ENCODE measurements at places on chromosomes 6 and 20.

- DNase-seq: no peak
Observed at GRCh38 chr6:143372199-143372882, 78.2 kb downstream of the ADAT2 start.

DNA sequence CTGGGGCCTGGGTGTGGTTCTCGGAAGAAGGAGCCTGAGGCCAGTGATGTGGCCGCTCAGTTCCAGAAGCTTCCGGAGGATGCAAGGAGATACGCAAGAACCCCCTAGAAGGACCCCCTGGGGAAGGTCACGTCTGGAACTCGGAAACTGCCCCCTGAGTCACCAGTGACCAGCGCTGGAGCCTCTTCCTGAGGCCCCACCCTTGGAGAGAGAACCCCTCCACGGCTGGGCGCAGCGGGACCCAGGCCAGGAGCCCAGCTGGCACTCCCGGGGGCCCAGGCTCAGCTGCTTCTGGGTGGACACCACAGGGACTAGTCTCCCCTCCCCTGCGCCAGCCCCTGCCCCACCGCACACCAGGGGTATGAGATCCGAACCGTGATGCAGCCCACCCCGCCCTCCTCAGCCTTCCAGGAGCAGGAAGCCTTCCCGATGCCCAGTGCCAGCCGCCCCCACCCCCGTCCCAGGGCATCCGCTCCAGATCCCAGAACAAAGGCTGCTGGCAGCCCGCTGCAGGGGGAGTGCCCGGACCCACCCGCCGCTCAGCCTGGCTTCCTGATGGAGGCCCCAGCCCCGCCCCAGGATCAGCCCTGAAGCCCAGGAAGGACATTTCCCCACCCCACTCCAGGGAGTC, 7.5 kb downstream of the LAMA5 start:
- DNase-seq: peak; percentile 81

DNA sequence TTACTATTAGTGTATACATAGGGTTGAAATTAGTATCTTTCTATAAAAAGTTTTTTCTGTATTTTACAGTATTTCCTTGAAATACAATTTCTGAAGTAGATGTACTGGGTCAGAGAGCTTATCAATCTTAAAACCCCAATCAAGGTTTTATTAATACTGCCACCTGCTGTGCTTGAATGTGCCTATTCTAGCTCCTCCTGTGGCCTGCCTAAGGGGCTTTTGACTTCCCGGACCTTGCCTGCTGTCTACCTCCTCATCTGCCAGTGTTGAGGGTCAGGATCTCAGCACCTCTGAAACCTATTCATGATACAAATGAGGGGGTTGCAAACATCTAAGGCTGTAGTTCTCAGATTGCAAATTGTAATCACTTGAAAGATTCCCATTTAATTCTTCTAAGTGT, 9.2 kb downstream of the PACRG start:
- no peak for DNase-seq

DNA sequence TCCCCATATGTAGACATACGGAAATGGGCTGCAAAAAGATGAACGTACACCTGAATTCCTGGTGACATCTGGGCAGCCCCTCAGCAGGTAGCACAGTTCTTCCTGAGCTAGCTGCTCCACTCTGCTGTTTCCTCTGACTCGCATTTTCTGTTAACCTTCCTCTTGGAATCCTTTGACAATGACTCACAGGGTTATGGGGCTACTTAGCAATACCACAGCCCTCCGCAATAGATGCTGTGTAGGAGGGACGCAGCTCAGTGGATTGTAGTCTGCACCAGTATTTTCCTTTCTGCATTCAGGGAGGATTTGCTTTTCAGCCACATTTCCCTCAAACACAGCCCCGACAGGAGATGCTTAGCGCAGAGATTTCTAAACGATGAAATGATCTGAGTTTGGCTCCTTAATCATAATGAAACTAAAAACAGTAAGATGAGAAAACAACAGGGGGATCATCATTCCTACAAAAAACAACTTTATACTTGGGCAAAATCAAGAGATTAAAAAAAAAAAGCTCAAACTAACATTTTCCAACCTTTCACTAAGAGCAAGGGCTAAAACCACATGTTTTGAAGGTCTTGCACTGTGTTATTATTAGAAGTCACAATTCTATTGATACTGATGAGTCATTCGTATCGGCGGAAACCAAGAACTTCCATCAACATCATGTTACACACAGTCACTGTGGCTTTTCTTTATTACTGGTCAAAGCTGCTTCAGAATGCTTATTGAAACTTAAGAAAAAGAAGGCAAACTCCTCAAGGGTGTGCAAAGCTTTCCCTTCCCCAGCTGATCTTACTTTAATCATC, 12.2 kb downstream of the BACH2 start:
- peak; percentile 24 for DNase-seq

GRCh38 chr6:56144538-56145324, 102.6 kb downstream of the COL21A1 start:
- no peak for DNase-seq

- DNase-seq: no peak
Observed at GRCh38 chr6:21733311-21733710, 139.8 kb downstream of the SOX4 start.

DNA sequence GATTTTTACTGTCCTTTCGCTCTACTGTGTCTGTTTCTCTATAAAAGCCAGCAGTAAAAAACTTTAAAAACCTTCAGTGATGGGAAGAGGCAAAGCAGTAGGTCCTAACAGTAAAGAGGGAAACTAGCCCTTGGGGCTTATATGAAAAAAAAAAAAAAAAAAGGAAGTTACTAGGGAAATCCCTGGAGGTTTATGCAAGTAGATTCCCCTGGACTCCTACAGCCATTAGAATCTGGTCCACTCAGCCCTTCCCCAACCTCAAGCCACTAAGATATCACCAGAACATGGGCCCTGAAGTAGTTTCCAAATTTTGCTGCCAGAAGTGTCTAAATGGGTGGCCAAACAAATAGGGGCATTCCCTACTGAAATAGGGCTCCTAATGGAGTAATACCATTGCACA, 70.5 kb upstream of the HINT3 start:
- DNase-seq: no peak

DNA sequence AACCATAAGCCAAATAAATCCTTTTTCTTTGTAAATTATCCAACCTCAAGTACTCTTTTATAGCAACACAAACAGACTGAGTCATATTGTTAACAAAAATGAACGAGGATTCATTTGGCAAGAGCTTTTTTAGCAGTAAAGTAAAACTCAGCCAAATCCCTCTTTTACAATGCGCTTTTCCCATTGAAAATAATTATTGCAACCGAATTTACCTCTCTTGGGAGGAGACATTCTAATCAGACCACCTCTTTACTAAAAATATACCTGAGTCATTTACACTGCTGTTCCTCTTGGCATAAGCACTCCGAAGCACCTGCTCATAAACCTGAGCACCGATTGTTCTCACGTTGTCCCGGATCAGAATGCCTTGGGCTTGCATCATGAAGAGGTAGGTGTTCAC, 57.4 kb downstream of the B4GALT5 start:
- DNase-seq: no peak

- no peak for DNase-seq
Observed at GRCh38 chr20:6157345-6157744, 34.5 kb upstream of the FERMT1 start.

DNA sequence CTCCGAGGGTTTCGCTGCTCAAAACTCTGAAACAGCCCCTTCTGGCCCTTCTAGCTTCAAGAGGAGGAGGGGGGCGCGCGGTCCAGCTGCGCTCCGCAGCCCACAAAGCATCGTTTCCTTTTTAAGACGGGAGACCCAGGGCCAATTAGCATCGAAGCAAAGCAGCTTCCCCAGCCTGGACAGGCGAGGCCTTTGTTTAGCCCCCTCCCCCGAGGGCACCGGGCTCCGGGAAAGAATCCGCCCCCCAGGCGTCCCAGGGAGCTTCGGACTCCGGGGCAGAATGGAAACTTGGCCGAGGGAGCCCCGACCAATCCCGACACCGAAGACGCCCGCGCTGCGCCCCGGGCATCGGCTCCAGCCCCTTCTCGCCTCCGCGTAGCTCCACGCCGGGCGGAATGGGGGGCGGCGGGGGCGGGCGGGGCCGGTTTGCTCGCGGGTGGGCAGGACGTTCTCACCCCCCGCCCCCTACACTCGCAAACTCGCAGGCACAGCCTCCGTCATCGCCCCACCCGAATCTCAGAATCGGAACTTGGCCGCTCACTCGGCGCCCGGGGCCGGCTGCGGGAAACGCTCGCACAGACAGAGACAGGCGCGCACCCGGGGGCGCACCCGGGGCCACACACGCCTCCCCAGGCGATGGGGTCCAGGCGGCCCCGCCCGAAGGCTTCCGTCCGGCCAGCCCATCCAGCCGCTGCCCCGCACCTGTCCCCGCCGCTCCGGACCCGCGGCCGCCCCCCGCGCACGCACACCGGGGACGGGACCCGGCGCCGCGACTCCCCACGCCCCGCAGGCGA, 628 bp downstream of the NKAIN4 start:
- DNase-seq: peak; percentile 66

GRCh38 chr6:40179496-40179895, 245.2 kb upstream of the MOCS1 start:
- no peak for DNase-seq

- no peak for DNase-seq
Observed at GRCh38 chr6:47420394-47421371, 56.9 kb upstream of the CD2AP start.

DNA sequence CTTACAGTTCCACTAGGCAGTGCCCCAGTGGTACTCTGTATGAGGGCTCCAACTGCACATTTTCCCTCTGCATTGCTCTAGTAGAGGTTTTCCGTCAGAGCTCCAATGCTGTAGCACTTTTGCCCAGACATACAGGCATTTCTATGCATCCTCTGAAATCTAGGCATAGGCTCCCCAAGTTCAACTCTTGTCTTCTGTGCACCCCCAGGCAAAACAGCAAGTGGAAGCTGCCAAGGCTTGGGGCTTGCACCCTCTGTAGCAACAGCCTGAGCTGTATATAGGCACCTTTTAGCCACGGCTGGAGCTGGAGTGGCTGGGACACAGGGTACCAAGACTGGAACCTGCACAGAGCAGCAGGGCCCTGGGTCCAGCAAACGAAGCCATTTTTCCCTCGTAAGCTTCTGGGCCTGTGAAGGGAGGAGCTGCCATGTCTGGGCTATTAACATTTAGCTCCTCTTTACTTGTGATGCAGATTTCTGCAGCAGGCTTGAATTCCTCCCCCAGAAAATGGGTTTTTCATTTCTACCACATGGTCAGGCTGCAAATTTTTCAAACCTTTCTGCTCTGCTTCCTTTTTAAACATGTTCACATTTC, 596.2 kb upstream of the ADGRB3 start:
- DNase-seq: no peak

DNA sequence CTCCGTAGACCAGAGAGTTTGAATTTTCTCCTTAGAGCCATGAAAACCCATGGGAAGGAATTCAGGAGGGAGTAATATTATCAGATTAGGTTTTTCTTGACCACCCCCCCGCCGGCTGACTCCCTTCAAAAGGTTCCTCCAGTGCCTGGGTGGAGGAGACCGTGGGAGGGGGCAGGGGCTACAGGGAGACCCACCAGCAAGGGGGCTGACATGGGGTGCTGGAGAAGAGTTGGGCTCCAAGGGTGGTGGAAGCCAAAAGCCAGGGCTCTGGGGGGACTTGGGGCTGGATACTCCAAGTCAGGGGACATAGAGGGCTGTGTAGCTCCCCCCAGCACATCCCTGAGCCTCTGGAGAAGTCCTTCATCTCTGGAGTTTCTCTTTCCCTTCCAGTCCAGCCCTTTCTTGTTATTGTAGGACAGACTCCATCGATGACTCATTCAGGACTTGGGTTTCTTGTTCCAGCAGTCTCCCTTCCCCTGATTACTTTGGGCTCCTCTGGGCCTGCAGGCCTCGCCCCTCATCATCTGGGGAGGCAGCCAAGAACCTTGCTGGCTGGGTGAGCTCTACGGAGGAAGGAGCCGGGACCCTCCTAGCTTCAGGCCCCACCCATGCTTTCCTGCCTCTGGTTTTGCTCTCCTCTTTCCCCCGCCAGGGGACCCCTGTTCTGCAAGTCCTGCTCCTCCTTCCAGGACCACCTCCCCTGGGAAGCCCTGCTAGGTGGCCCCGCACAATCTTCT, 10.5 kb upstream of the KIAA1755 start:
- DNase-seq: peak; percentile 27

DNA sequence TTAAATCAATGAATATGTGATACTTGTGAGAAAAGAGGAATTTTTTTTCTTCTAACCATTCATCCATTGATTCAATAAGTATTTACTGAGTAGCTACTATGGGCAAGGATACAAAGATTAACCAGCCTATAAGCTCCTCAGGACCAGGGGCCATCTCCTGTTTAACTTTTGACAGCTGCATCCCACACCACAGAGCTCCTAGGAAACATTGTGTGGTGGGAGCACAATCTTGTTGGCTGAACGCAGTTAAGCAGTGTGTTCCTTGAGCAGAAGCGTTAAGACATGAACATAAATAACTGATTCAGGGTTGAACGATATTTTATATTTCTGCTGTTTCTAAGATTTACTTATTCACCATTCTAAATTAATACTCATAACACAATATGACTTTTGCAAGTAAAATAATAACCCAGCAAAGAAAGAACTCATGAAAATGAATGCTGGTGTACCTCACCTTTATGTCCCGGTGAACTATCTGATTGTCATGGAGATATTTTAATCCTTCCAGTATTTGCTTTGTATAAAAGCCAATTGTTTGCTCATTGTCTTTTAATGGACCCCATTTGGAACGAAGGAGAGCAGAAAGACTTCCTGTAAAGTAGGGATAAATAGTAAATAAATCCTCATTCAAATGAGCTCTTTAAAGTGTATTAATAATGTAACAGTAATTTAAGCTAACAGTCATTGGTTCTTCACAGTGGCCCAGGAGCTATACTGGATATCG, 62.6 kb upstream of the MAP7 start:
- no peak for DNase-seq

DNA sequence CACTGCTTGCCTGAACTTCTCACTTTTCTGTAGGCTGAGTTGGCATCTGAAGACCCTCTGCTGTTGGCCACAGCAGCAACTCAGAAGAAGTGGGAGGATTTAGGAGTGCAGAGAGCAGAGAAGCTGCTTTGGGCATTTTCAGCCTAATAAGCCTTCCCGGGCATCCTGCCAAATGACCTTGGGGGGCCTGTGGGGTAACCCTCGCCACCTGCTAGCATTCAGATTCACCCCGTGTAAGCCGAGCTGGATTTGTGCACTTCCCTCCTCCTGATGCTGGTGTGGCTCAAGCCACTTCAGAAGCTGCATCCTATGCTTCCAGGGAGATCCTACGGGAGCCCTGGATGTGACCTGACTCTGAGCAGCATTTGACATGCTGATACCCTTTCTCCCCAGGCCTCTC, 114.8 kb downstream of the LRFN2 start:
- DNase-seq: no peak

GRCh38 chr6:72972579-72972978, 252.7 kb downstream of the KHDC1L start:
- no peak for DNase-seq

DNA sequence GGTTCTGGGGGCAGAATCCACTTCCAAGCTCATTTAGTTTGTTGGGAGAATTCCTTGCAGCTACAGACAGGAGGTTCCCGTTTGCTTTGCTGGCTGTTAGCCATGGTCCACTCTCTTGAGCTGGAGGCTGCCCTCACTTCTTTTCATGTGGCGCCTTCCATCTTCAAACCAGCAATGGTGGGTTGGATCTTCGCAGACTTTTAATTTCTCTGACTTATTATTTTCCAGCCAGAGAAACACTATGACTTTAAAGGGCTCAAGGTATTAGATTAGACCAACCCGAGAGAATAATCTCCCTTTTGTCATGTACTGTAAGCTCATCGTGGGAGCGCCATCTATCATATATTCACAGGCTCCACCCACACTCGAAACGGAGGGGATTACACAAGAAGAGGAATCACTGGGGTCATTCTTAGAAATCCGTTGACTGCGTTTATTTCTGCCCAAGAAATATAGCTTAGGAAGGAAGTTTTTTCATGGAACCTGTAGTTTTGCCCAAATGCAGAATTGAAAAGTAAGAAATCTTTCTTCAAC, 38.9 kb downstream of the SAMD5 start:
- DNase-seq: no peak

Measured in 8988T (cell line).